ENCODE measurements at places on chromosomes 2 and 18.
A peak's percentile ranks its signal among the peaks of the same experiment; 100 is the strongest.

- no peak for DNase-seq
Observed at GRCh38 chr2:40208463-40208862, 243.4 kb downstream of the SLC8A1 start.

GRCh38 chr18:25298853-25299274, 53.1 kb downstream of the ZNF521 start:
- DNase-seq, result no peak

DNA sequence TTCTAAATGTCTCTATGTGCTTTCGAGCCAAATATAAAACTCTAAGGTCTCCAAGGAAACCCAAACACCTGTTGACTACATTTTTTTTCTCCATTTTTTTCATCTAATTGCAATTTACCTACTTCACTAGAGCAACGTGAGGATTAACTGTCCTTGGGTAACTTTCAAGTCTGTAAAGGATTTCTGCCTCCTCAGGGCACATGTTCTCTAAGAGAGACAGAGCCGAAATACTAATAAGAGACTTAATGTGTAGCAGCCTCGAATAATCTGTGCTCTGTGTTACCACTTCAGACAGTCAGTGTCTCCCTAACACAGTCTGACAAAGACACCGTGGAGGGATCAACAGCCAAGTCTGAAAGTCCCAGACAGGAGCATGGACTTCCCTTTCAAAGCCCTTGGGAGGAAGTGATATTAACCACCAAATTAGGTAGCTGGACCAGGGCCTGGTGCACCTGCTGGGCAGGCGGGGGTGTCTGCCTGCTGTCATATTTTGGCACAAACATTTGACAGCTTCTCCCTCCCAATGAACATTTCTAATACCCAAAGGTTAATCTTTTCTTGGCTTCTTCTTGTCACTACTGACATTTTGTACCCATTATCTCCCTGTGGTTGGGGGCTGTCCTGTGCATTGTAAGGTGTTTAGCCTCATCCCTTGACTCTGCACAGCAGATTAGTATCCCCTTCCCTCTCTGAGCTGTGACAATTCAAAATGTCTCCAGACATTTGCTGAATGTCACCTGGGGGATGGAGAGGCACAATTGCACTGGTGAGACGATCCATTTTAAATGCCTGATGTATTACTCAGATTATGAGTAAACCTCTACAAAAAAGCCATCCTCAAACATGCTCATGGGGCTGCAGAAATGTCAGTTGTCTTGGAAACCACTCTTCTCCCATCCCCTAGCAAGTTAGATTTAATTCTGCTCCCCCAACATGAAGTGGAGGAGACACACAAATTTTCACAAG, 45.7 kb upstream of the LYPD1 start:
- DNase-seq, result no peak

DNA sequence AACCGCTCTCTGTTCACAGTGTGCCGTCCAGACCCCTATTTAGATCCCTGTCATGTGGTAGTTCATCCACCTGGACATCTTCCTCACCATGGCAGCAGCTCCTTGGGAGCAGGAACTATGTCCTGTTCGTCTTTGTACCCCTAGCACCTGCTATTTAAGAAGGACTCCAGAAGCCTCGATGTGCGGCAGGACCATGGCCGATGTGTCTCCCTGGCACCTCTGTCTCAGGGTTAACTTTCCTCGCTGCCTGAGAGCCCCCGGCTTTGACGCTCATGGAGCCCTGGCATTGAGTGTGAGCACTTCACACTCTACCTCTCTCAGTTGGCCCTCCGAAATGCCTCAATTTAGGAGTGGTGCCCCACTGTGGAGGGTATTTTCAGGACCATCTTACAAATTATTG, 152.0 kb downstream of the FAM210A start:
- DNase-seq, result no peak

DNA sequence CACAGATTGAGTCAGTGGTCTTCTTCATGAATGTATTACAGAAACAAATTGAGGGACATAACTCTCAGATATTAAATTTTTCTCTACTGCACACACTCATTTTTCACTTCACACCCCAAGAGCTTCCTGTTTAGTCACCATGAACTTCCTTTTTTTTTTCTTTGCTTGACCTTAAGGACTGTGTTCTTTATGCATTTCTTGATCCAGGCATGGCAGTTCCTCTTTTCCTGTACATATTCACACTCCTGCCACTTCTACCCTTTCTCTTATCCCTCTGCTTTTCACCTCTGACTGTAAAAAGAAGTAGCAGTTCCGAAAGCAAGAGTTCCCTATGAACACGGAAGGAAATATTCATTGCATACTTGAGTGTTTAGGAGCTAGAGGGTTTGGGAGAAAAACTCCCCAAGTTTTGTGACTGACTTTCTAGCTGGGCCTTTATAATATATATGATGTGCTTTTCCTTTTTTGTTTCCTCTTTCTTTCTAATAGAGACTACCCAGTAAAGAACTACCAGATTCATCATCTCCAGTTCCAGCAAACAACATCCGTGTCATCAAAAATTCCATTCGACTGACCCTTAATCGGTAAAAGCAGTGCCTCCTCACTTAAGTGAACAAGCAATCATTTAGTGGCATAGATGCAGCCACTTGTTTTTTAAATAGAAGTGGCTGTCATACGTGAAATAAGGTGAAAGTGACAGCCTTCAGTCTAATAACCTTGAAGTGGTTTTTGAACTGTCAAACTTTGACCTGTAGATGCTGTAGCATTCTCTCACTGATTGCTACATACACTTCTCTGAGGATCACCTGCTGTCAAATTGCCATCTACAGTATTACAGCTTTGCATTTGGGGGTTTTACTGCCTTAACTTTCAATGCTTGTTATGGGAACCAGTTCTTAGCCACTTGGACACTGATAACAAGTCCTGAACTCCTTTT, 40.8 kb downstream of the PAPOLG start:
- DNase-seq, result peak; percentile 97

DNA sequence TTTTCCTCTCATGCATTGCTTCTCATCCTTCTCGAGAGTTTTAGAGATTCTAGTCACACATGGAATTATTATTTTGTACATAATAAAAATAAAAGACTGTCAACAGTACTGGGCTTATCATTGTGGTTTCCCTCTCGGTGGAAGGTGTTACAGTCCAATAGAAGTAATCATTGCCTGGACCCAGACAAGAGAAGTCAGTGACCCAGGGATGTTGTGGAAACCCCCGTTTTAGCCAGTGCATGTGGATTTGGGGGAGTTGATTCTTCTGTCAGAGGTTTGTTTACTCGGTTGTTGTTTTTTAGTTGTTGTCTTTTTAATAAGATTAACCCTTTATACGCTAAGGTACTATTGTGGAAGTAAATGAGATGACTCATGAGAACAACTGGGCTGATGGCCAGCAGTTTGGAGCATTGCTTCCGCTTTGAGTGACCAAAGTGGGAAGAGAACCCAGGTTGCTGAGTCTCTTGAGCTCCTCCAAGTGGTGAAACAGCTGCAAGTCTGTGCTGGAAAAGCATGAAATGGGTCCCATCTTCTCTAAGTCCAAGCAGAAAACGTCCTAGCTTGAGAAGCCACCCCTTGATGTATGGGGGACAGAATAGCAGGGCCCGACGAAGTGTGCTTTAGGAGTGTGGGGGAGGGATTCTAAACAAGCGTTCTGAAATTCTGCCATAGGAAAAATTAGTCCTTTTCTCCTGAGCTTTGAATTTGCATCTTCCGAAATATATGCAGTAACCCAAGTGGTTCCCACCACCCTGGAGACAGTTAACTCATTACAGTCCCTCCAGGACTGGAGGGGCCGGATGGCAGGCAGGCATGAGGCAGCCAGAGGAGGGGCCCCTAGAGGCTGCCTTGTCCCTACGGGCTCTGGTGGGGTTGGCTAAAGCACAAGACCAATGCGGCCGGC, 61.8 kb upstream of the GPR45 start:
- peak; percentile 42 for DNase-seq

DNA sequence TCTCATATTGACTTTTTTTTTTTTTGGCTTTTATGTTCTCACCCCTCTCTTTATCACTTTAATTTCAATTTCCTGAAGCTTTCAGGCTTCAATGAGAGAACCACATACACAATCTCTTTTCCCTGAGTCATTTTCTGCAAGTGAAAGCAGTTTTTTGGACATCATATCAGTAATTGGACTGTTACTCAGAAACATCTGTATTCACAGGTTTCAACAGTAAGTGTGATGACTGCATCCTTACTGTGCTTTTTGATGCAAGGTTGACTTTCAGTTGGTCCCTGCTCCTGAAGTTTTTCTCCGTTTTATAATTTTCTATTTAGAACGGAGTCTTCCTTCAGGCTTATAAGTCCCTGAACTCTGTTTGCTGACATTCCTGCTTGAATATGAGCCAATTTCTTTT, 70.5 kb upstream of the CCBE1 start:
- DNase-seq, result no peak

DNA sequence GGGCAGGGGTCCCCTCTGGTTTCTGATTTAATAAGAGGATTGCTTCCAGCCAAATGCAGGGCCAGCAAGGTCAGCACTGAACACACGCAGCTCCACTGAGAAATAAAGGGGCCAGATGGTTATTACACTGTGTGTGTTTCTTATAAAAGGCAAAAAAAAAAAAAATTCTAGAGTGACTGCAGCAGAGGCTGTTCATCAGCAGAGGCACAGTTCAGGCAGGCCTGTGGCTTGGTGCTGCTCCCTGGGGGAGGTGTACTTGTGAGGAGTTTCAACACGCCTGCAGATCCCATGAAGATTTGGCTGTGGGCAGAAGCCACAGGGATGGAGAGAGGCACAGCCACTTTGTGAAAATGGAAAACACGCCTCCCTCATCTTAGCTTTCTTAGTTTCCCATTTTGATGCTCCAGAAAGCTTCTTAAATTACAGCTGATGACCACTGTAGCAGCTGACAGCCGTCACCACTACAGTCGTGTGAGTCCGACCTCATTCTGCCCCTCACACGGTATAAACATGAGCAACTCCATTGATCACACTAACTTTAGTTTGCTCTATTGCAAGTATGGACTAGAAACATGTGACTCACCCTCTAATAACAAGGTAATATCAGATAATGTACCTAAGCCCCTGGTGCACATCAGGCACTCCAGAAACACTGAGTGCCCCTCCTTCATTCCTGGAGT, 726.5 kb upstream of the RAB6C start:
- no peak for DNase-seq

DNA sequence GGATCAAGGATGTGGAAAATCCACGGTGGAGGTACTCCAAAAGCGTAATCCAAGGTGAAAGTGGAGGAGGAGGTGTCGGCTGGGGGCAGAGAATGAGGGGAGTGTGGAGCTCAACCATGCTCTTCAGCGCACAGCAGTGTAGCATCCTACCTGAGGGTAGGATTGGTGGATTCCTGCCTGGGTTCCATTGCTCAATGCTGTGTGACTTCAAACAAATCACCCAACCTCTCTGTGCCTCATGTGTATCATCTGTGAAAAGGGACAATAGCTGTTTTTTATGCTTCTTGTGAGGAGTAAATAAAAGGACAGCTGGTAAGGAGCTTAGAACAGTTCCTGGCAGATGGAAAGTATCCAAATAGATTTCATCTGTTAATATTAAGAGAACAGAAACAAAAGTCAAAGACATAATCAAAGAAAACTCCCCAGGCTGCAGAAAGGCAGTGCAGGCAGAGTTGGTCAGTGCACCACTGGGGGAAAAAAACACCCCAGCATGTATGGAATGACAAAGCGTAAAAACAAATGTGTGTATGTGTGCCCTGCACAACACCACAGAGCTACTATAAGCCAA, 130.0 kb upstream of the HDAC4 start:
- no peak for DNase-seq

DNA sequence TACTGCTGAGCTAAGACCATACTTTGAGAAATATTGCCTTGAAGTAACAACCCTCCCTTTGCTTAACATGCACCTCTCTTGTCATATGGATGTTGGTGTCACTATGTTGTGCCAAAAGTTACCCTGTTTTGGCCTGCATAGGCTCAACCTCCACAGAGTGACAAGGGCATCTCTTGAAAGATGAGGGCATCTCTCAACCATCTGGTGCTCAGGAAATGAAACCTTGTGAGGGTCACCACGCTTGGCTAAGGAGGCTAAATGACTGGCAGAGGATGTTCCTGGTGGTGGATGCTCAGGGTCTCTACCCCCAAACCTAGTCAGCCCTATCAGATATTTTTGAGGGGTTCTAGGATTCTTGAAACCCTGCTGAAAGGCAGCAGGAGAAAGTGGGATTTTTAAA, 2.3 kb downstream of the LHCGR start:
- DNase-seq, result no peak

DNA sequence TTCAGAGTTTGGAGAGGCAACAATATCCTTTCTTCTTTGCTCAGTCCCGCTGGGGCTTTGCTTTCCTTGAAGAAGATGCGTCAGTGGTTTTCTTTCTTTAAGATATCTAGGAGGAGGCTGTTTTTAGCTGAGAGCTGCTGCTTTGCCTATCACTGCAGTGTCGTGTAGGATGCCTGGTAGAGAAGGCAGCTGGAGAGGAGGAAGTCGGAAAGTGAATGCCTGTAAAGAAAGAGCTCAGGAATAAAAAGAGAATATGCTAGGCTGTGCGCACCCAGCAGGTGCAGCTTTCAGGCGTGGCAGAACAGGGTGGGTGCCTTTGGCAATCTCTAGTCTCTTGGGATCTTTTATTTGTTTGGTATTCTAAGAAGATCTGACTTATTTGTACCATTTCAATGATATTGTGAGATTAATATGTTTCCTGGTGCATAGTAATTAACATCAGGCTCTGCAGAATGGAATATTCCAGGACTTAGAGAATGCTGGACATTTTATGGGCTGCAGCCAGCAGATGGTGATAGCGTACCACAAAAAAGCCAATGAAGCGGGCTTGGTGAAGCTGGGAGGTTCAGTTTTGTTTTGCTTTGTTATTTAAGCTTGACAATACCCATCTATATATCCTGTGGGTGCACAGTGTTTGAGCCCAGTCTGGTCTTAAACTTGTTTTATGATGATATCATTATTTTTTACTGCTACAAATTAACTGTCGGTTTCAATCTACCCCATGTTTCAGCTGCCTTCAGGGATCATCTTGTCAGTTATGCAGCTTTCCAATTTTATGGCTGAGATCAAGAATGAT, 34.9 kb downstream of the CAVIN2 start:
- peak; percentile 41 for DNase-seq

- DNase-seq, result no peak
Observed at GRCh38 chr2:104091894-104092293, 762.0 kb upstream of the POU3F3 start.

DNA sequence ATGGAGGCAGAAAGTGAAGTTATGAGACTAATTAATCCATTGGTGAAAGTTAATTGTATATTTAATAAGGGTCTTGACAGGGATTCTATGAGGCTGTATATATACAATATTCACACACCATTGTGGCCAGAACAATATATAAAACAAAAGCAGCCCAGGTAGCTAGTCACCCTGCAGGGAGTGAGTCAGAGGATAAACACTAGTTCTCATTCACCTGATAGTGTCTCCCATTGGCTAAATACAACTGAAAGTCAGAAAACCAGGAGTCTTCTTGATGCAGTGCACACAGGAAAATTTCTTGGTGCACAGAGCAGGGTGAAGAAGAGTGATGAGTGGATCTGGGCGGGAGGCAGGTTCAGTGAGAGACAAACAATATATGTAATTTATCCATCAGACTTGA, 465.2 kb downstream of the ERBB4 start:
- DNase-seq, result no peak

DNA sequence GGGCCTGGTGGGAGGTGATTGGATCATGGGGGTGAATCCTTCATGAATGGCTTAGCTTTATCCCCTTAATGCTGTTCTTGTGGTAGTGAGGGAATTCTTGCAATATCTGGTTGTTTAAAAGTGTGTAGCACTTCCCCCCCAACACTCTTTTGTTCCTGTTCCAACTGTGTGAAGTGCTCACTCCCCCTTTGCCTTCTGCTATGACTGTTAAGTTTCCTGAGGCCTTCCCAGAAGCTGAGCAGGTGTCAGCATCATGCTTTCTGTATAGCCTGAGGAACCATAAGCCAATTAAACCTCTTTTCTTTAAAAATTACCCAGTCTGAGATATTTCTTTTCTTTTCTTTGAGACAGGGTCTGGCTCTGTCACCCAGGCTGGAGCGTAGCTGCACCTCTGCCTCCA, 139.4 kb downstream of the RNF152 start:
- no peak for DNase-seq
